ENCODE measurements at places on chromosomes 16 and 17. TPM values are rescaled to one million over a fixed set of nuclear protein-coding genes. Genes with fewer than 3 reads are reported as not detected.

WNT9B gene
- total RNA-seq: not detected

KRTAP4-5 gene
- not detected for total RNA-seq

ARHGAP44 gene
- 1.4 TPM for total RNA-seq

DNA sequence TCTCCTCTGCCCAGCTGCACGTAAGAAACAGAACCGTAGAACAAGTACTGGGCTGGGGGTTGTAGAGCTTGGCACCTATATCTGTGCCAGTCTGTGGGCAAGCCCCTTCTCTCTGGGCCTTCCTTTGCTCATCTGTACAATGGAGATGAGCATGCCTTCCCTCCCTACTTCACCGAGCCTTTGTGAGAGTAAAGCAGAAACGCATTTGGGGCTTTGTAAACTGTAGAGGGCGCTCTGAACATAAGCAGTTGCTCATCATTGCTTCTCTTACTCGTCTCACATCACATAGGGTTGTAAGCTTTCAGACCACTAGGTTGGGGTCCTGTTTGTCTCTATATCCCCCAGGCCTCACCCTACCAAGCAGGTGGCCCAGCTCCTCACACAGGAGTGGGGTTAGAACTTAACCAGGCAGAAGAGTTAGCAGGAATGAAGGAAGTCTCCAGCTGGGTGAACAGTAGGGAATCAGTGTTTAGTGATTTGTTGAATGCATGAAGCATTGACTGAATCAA is 15.1 kb downstream of the SAMD14 start:
- peak; percentile 47 for DNase-seq

- DNase-seq: no peak
These were observed 234.4 kb downstream of the IRF8 start for GRCh38 chr16:86133377-86133776.

DNA sequence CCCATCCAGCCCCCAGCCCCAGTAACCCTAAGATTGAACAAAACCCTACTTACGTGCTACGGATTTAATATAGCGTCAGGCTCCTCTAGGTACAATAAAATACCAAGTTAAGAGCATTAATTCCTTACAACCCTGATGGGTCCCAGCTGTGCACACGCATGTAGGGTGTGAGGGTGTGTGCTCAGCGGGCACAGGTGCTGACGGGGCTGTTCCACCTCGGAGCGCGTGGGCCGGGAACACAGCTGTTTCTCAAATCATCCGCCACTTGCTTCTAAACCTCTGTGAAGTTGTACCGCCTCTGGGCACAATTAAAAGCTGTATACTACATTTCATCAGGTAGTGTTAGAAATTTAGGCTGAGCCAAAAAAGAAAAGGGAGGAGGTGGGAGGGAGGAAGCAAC is 478.6 kb downstream of the MAF start:
- DNase-seq: no peak

- no peak for DNase-seq
These were observed 65.3 kb downstream of the RMI2 start for GRCh38 chr16:11410376-11411058.

DNA sequence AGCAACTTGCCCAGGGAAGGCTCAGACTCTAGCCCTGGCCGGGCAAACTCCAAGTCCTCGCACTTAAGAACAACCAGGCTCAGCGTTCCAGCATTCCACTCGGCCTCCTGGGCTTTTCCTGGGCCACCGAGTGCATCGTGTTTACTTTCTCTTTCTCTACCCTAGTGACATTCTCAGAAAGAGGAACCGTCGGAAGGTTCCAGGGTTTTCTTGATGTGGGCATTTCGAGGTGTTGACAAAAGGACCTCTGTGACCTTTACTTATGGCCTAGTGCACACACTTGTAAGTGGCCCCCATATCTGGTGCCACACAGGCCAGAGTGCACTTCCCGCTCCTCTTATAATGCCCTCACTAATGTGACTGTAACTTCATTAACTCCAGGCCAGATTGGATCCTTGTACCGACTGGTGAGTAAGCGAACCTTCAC is 3.1 kb upstream of the BANP start:
- DNase-seq: no peak

DNA sequence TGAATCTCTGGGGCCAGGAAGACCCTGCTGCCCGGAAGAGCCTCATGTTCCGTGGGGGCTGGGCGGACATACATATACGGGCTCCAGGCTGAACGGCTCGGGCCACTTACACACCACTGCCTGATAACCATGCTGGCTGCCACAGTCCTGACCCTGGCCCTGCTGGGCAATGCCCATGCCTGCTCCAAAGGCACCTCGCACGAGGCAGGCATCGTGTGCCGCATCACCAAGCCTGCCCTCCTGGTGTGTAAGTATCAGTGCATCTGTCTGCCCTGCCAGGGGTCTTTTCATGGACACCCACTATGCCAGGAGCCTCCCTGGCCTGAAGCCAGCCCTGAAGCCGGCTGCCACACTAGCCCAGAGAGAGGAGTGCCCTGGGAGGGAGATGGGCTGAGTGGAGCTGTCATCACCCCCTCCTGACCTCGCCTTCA is at the start of gene CETP:
CETP (plus strand) TSS at position 100 of the 431 bp plus-strand sequence; CDS start at position 130, 30 bp downstream.
- no peak for DNase-seq

All from glomerular endothelial cell (primary cell).